Glomerular endothelial cell (primary cell): ENCODE measurements at places on chromosomes 7 and 10.

DNA sequence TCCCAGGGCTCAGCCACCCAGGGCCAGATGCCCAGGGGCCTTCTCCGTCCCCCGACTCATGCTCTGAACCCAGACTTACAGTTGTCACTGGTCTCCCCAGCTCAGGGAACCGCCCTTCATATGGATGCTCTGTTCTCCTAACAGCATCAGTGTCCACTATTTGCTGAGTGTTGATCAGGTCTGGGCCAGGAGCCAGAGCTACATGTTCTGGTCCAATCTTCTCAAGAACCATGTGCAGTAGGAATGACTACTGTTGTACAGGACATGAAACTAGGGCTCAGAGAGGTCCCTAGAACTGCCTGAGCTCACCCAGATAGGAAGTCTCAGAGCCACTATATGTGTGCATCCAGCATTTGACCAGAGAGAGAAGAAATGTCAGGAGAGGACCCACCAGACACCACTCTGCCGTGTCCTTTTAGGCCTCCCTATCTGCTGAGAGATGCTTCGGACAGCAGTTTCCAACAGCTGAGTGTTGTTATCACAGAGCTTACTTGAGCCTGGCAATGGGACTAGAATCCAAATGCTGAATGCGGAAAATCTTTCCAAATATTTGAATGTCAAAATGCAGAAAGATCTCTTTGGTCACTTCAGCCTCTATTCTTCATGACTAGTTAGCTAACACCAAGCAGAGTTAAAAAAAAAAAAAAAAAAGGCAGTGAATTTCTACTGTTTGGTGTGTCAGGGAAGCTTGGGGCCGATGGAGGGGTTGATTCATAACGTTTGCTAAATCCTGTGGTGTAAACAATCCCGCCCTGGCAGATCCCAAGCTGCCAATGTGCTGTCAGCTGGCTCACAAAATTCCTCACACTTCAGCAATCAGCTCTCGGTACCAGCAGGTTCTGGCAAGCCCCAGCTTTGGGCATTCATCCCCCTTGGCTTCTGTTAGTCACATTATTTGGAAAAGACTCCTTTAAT, 246.1 kb downstream of the TNS3 start:
- no peak for DNase-seq

DNA sequence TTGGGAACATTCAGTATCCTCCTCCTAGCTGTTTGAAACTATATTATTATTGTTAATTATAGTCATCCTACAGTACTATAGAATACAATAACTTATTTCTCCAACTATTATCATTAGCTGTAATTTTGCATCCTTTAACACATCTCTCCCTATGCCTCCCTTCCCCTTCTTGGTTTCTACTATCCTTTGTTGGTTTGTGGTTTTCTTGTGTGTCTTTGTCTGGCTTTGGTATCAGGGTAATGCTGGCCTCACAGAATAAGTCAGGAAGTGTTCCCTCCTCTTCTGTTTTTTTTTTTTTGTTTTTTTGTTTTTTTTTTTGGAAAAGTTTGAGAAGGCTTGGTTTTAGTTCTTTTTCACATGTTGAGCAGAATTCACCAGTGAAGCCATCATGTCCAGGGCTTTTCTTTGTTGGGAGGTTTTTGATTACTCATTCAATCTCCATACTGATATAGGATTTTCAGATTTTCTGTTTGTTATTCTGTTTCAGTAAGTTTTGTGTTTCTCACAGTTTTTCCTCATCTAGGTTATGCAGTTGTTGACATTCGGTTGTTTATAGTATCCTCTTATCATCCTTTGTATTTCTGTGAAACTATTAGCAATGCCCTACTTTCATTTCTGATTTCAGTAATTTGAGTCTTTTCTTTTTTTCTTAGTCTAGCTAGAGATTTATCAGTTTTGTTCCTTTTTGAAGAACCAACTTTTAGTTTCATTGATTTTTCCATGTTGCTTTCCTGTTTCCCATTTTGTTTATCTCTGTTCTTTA, 21.6 kb downstream of the C1GALT1 start:
- no peak for DNase-seq

DNA sequence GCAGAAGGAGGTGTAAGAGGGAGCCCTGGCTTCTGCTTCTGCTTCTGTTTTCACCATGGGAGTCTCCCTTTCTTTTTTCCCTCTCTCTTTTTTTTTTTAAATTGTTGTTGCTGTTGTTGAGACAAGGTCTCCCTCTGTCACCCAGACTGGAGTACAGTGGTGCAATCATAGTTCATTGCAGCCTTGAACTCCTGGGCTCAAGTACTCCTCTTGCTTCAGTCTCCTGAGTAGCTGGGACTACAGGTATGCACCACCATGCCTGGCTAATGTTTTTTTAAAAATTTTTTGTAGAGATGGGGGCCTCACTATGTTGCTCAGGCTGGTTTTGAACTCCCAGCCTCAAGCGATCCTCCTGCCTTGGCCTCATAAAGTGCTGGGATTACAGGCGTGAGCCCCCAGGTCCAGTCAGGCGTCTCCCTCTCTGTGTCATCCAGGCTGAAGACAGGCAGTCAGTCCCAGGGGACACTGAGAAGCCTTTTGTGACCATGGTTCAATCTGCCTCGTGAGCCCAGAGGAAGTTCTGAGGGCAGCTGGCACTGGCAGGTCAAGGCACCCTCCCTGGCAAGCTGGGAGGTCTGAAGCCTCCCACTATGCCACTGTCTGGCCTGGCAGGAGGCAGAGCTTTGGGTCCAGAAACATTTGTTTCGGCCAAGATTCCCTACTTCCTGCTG, 33.6 kb upstream of the NPFFR1 start:
- DNase-seq, result no peak

- no peak for DNase-seq
Measured at GRCh38 chr7:120332433-120332832, 59.5 kb downstream of the KCND2 start.

GRCh38 chr7:17236603-17237002, 61.8 kb upstream of the AHR start:
- DNase-seq, result no peak

DNA sequence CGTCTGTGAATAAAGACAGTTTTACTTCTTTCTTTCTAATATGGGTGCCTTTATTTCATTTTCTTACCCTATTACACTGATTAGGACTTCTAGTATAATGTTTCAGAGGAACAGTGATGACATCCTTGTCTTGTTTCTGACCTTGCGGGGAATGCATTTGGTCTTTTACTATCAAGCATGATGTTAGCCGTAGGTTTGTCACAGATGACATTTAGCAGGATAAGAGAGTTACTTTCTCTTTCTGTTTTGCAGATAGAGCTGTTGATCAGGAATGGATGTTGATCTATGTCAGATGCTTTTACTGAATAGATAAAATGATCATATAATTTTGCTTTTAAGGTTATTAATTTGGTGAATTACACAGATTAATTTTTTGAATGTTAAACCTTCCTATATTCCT, 6.6 kb upstream of the IGFBP3 start:
- no peak for DNase-seq

- DNase-seq, result no peak
Measured at GRCh38 chr7:20299647-20300312, 30.9 kb upstream of the ITGB8 start.

- DNase-seq, result no peak
Measured at GRCh38 chr10:38226385-38226784, 132.2 kb downstream of the ZNF37A start.

- no peak for DNase-seq
Measured at GRCh38 chr10:103181244-103181643, 11.8 kb downstream of the NT5C2 start.

DNA sequence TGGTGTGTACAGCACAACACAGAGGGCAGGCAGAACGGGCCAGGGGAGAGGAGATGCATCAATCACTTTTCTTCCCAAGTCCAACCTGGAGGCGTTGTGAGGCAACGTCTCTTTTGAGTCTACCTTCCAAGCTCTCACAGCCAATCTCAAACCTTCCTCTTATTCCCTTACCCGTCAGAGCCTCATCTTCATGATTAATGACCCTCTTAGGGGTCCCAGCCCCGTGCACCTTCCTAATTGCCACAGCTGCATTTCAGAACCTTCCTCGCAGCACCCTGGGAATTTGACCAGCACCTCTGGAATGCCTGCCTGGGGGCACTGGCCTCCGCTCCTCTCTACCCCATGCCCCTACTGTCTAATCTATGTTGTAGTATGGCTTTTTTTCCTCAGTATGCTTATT, 169.3 kb upstream of the PRR15 start:
- DNase-seq, result no peak

- no peak for DNase-seq
Measured at GRCh38 chr7:65796205-65796604, 76.7 kb upstream of the VKORC1L1 start.

GRCh38 chr7:50690541-50691011, 92.1 kb downstream of the GRB10 start:
- DNase-seq, result no peak

DNA sequence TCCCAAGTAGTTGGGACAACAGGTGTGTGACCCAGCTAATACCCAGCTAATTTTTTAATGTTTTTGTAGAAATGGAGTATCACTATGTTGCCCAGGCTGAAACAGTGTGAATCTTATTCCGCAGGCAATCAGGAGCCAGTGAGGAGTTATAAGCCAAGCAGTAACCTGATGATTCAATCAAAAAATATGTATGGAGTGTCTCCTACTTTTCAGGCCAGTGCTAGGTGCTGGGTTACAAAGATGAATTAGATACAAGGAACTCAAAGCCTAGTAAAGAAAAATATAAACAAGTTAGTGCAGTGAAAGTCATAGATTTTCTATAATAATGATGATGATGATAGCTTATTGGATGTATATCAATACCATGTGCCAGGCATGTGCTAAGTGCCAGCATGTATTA, 13.2 kb upstream of the IFRD1 start:
- no peak for DNase-seq

- no peak for DNase-seq
Measured at GRCh38 chr10:52525761-52526160, 211.7 kb downstream of the DKK1 start.

DNA sequence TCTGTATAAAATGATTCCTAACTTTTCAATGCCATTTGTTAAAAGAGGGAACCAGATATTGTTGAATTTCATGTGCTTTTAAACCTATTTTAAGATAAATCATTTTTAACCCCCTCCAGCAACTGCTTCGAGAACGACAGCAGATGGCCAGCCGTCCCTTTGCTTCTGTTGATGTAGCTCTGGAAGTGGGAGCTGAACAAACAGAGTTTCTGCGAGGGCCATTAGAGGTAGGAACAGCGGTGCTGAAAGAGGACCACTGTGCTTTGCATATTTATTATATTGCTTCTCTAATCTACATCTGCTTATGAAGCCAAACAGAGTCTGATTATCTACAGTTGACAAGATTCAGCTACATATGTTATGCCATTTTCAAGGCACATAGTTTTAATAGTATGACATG, 545.9 kb downstream of the GFRA1 start:
- DNase-seq, result no peak

DNA sequence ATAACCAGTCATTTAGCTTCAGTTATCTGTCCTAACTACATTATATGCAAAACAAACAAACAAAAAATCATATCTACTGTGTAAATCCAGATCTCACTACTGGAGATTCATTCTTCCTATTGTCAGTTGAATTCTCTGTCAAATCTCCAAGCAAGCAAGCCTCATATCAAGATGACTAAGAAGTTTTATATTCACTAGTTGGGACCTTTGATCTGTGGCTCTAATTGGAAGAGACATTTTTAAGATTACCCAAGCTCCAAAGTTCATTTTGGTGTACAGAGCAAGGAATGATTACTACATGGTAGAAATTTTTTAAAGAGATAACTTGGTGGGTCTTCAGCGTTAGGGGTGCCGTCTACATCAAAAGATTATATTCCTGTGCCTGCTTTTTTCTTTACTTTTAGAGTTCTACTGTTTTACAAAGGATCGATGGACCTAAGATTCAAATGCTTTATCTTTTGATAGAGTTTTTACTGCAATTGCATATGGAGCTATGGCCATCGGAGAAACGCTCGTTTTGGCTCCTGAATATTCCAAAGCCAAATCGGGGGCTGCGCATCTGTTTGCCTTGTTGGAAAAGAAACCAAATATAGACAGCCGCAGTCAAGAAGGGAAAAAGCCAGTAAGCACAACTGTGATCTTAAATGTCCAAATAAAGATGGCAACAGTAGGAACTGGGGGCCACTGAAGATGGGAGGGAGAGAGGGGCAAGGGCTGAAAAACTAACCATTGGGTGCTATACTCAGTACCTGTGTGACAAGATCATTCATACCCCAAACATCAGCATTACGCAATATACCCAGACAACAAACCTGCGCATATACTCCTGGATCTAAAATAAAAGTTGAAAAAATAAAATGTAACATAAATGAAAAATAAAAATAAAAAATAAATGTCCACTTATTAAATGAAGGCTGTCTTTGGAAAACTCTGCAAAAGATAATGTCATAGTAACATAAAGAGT, 47.9 kb downstream of the SP8 start:
- no peak for DNase-seq

DNA sequence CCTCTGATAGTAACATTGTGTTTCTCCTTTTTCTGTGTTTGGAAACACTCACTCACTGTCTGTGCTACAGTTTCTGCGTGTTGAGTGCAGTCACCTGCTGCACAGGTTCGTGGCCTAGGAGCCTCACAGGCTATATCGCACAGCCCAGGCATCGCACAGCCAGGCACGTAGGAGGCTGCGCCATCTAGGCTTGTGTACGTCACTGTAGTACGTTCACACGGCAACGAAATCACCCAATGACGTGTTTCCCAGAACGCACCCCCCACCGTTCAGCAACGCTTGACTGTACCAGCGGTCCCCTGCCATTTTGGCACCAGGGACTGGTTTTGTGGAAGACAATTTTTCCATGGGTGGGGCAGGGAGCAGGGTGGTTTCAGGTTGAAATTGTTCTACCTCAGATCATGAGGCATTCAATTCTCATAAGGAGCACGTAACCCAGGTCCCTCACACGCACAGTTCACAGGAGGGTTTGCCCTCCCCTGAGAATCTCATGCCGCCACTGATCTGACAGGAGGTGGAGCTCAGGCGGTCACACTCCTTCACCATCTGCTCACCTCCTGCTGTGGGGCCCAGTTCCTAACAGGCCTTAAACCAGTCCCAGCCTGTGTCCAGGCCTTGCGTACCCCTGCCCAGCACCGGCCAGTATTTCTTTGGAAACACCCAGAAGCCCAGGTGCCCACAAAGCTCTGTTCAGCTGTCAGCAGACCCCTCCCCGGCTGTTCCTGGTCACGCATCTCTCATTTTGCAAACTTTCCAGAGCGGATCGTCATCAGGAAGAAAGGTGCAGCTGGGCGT, 23.2 kb upstream of the PRKAR1B start:
- no peak for DNase-seq
